Urinary bladder (tissue), 4 donors: ENCODE measurements at places on chromosomes 1 and 21. TPM values are rescaled to one million over a fixed set of nuclear protein-coding genes. Genes with fewer than 3 reads are reported as not detected.

FLG2 gene
- not detected for total RNA-seq

FAM177B gene
- 0.53 TPM for total RNA-seq

RGS1 gene
- 51.2 TPM for total RNA-seq

DAB1 gene
- 4.9 TPM for total RNA-seq

MRPL37 gene
- total RNA-seq: 18.8 TPM

KRTAP7-1 gene
- total RNA-seq: not detected

DCST1 gene
- not detected for total RNA-seq

ADAMTS5 gene
- total RNA-seq: 59.2 TPM

TNFAIP8L2 gene
- 4.0 TPM for total RNA-seq

ZNF695 gene
- 2.7 TPM for total RNA-seq

ST6GALNAC5 gene
- 42.5 TPM for total RNA-seq

CYP4Z1 gene
- 0.53 TPM for total RNA-seq

TEX38 gene
- total RNA-seq: not detected

GNL2 gene
- total RNA-seq: 68.2 TPM

ASTN1 gene
- total RNA-seq: 6.3 TPM

FAM151A gene
- total RNA-seq: not detected

- no peak for DNase-seq
Measured at GRCh38 chr1:23029337-23029736, 10.1 kb downstream of the KDM1A start.

DNA sequence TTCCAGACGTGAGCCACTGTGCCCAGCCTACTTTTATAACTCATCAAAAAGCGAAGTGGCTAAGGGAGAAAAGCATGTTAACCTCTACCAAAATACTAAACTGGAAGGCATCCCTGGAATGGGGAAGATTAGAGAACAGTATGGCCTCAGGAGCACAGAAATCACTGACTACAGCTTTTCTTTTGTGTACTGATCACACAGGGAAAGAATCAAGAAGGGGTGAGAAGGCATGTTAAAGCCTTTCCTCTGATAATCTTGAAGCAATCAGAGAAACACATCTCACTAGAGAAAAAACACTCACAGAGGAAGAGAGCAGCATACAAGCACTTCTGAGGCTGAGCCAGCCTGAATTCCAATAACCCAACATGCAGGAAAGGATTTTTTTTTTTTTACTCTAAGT is 10.7 kb downstream of the PCAT6 start:
- no peak for DNase-seq

GRCh38 chr1:202176949-202177927 is 16.4 kb upstream of the LGR6 start:
- no peak for DNase-seq

- DNase-seq: no peak
Measured at GRCh38 chr1:208243967-208244916, at the start of gene PLXNA2. Gene PLXNA2, minus strand, starts transcription at chr1:208244384. Its CDS starts 26,462 bp downstream, at chr1:208217922.

- DNase-seq: no peak
Measured at GRCh38 chr1:7808253-7808844, 24.3 kb downstream of the PER3 start.

GRCh38 chr1:245016700-245017099 is 138.1 kb upstream of the KIF26B start:
- no peak for DNase-seq

DNA sequence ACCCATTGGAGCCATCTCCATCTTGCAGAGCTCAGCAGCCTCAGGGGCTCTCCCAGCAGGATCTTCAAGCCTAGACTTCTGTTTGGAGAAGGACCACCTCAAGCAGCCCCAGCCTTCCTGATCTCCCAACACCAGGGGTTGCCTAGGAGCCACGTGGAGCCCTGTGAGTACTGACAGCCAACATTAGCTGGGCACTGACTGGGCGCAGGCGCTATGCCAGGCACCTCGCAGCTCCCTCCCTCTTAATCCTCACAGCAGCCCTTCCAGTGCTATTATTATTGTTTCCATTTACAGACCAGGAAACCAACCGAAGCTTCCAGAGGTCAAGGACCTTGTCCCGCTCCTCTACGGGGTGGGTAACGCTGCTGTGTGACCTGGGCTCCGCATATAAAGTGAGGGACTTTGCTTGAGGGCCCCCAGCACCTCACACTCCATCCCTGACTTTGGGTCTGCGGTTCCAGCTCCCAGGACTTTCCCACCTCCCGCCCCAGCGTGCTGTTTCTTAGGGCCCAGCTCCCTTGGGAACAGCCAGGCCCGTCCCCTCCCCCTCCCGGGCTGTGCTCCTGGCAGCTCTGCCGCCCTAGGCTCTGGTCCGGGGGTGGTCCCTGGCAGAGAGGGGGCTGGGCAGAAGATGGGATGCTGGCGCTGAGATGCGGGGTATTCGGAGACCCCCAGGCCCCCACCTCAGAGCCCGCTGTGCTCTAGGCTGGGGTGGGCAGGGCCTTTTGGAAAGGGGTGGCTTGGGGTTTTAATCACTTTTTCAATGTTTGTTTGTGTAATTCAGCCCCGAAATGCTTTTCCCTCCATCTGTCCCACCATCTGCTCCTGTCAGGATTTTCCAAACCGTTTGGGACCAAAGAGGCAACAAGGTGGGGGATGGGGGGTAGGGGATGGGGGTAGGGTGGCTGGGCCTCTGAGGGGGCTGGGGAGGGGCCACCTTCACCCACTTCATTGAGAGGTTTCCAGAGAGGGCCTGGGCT is 4.1 kb upstream of the HPCA start:
- no peak for DNase-seq

DNA sequence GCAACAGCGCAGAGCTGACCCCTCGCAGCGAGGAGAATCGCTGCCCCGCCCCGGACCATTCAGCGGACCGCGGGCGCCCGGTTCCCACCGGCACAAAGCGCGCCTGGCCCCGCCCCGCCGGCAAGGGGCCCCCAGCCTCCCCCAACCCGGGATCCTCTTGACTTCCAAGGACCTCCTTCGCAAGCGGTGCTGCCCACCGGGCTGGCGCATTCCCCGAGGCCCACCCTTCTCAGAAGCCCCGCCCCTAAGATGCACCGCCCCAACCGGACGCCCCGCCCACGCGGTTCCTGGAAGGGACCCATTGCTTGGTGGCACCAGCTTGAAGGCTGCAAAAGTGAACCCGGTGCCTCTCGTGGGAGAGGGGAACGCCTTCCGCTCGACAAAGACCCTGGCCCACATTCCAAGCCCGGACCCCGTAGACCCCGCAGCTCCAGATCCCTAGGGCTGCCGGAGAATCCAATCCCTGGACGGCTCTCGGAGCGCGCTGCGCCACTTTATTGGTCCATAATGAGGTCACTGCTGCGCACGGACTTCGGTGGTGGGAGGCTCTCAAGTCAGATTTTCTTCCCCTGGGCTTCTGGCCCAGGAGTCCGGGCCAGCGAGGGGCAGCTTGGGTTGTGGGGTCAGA is 2.0 kb downstream of the HES3 start:
- no peak for DNase-seq

GRCh38 chr1:54168206-54168965 is 15.6 kb upstream of the CDCP2 start:
- DNase-seq: no peak

- DNase-seq: no peak
Measured at GRCh38 chr1:169099561-169099960, 6.9 kb upstream of the ATP1B1 start.

- DNase-seq: no peak
Measured at GRCh38 chr1:116777831-116778830, 23.9 kb downstream of the CD2 start.

- no peak for DNase-seq
Measured at GRCh38 chr1:209648931-209649776, 3.1 kb downstream of the LAMB3 start.

GRCh38 chr1:2594001-2594640 is 7.5 kb downstream of the PRXL2B start:
- DNase-seq: no peak

GRCh38 chr1:31010086-31010989 is 55.2 kb downstream of the PUM1 start:
- DNase-seq: no peak

GRCh38 chr1:232249861-232250777 is 379.8 kb downstream of the SIPA1L2 start:
- no peak for DNase-seq

DNA sequence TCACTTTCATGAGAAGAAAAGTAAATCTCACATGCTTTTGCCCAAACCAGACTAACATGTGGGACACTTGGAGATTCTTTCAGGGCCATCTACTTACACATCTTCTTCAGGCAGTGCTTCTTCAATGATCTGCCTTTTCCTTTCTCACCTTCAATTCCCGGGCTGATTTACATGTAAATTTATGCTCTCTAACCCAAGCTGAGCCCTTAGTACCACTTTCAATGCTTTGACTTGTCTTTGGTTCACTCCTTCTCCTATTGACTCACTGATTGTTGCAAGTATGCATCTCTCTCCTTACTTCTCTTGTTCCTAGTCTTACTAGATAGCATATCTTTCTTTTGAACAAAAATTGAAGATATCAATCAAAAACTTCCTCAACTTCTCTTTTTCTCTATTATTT is 154.2 kb upstream of the DEPDC1 start:
- no peak for DNase-seq

DNA sequence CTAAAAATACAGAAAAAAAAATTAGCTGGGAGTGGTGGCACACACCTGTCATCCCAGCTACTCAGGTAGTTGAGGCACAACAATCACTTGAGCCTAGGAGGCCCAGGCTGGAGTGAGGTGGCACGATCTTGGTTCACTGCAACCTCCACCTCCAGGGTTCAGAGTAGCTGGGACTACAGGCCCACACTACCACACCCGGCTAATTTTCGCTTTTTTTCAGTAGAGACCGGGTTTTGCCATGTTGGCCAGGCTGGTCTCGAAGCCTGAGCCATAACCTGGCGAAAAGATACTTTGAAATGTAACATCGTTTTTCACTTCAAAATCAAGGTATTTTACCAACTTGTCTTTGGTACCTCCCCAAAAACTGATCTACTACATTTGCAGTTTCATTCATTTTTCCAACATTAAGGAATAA is 6.1 kb downstream of the GAS5 start:
- no peak for DNase-seq

DNA sequence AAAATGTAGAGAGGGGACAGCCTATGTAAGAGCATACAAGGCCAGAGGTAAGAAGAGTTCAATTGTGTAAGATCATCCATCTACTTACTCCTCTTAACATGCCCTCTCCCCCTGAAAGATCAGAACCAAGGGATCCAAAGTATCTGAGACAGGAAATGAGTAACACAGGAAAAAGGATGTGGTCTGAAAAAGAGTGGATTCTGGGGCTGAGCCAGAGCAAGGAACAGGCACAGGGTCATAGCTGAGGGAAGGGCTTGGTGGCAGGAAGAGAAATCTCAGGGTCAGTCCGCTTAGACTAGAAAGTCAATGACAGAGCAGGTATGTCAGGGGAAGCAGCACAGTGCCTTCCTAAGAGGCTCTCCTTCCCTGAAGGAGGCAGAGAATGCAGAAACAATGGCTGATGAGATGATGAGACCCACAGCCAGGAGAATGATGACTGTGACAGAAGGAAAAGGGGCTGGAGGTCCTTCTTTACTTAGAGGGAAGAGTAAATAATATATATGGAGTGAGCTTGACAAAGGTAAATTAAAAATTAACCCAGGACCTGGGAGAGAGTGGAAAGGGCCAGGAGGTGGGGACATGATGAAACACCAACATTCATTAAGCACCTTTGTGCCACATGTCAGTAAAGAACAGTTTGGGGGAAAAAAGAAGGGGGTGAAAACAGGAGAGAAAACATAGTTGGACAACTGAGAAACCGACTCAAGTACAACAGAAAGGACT is 26.2 kb upstream of the A3GALT2 start:
- no peak for DNase-seq

GRCh38 chr1:43147625-43148327 is 24.3 kb downstream of the EBNA1BP2 start:
- peak; percentile 53 for DNase-seq

DNA sequence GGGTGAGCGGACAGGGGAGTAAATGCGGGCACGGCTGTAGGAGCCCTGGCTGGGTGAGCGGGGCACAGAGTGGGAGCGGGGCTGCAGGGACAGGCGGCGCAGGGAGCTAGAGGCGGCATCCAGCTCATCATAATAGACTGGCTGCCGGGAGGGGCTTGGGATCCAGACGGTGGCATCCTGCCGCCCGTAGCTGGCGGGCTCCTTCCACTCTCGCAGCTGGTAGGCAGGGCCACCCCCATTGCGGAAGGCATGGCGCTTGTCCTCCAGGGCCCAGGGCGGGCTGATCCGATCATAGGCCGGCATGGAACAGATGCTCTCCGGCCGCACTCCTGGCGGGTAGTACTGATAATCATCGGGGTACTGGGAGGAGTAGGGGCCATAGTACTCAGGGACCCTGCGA is 43.7 kb upstream of the GOLT1A start:
- no peak for DNase-seq

GRCh38 chr1:67853704-67854103 is 20.4 kb upstream of the GNG12 start:
- no peak for DNase-seq

DNA sequence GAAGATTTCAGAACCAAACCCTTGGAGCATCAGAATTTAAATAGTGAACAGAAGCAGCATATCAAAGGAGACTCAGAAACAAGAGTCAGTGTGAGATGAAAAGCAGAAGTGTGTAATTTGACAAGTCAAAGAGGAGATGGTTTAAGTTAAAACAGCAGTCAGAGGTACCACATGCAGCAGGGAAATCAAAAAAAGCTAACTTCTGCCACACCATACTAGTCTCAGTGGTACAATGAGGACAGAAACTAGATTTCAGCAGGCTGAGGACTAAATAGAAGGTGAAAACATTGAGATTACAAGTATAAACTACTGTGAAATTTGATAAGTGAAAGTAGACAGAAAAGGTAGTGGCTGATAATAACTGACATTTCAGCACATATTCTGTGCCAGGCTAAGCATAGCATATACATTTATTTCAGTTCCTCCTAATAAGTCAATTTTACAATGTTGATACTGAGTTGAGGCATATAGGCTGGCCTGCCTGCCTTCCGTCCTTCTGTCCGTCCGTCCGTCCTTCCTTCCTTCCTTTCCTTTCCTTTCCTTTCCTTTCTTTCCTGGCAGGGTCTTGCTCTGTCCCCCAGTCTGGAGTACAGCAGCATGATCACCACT is 12.6 kb downstream of the SUCO start:
- no peak for DNase-seq

GRCh38 chr1:4797429-4797828 is 143.0 kb downstream of the AJAP1 start:
- no peak for DNase-seq

- DNase-seq: no peak
Measured at GRCh38 chr1:74523873-74524480, 11.6 kb upstream of the LRRC53 start.

- no peak for DNase-seq
Measured at GRCh38 chr1:89262643-89263042, 10.0 kb downstream of the GBP5 start.

DNA sequence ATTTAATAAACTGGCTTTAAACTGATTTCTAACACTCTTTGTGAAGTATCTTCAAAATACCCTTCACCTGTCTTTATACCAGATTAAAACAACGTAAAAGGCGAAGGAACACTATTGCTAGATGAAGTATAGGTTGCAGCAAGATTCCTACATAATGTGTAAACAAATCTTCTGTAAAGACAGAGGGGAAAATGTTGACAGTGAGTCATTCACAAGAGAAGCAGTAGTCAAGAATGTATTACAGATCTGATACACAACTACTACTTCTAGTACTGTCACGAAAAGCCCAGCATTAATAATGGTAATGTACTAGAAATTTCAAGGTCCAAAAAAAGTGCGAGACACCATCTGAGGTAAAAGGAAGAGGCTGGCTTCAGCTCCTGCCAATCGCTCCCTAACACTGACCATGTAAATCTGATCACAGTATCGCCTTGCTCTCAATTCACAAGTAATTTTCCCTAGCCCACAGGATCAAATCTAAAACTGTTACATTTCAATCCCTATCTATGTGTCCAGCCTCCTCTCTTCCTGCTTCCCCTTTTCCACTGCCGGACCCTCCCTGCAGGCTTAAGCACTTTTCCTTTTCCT is 290.4 kb downstream of the AKT3 start:
- DNase-seq: no peak

- peak; percentile 88 for DNase-seq
Measured at GRCh38 chr1:163538667-163539066, 216.9 kb downstream of the NUF2 start.
